ENCODE measurements at places on chromosomes 16 and 17.
A peak's percentile ranks its signal among the peaks of the same experiment; 100 is the strongest.

GRCh38 chr17:12673788-12674187 lies 8.1 kb downstream of the MYOCD start:
- no peak for DNase-seq

DNA sequence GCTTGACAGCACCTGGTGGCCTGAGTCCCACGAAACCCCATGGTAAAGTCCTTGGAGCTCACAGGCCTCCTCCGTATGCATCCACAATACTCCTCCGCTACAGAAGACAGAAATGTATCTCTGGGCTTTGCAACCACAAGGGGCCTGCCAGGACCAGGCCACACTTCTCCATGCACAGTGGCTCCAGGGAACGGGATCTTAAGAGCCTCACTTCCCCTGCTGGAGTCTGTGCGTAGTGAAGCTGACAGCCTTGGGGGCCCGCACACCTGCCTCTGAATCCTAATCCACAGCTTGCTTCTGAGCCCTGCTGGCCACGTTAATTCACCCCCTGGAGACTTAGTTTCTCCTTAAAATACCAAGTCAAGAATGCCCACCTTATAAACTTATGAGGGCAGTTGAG lies 125.7 kb downstream of the COPRS start:
- DNase-seq = no peak

DNA sequence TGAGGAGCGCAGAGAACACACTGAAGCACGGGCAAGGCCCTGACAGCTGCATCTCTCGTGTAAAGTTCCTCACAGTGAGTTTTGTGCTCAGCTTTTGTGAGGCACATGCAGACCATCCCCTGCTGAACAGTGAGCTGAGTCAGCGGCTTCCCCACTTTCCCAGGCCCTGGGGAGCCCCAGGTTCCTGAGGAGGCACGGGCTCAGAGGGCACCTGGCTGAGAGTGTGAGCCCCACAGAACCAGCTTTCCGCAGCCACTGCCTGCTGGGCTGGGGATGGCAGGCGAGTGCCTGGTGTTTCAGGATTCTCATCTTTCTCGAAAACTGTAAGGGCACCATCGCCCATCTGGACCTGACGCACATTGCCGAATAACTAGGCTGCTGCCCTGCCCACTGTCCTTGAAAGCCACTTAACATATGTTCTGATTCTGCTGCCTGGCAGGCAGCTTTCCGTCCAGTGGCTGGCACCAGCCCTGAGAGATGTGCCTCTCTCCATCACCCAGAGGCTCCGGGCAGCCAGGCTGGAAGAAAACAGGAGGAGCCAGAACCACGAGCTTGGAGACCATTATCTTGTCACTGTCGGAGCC lies 266.7 kb upstream of the FOXF1 start:
- no peak for DNase-seq

- peak; percentile 62 for DNase-seq
These were observed at the start of gene TUBG2 for GRCh38 chr17:42659079-42659931. TUBG2 (plus strand) TSS chr17:42659284; CDS start chr17:42659504, 220 bp downstream.
